T-cell (primary cell): ENCODE measurements at places on chromosomes 2 and 18. TPM values are rescaled to one million over a fixed set of nuclear protein-coding genes. Genes with fewer than 3 reads are reported as not detected.

SCRN3 gene
- 14.8 TPM for total RNA-seq

TTR gene
- 1.9 TPM for total RNA-seq

NTSR2 gene
- total RNA-seq, result not detected

SIX3 gene
- total RNA-seq, result not detected

BOLL gene
- not detected for total RNA-seq

FSIP2 gene
- total RNA-seq, result 0.25 TPM

EPAS1 gene
- total RNA-seq, result 1.0 TPM

IL1RL1 gene
- total RNA-seq, result 0.19 TPM

TMEM178A gene
- total RNA-seq, result not detected

EML6 gene
- total RNA-seq, result 1.8 TPM

AFF3 gene
- total RNA-seq, result 20.8 TPM

GDF7 gene
- 0.51 TPM for total RNA-seq

NYAP2 gene
- 0.06 TPM for total RNA-seq

OSBPL6 gene
- 0.41 TPM for total RNA-seq

ACVR1C gene
- total RNA-seq, result 3.6 TPM

RALB gene
- 10.3 TPM for total RNA-seq

IL1B gene
- total RNA-seq, result 4.4 TPM

SPHKAP gene
- total RNA-seq, result not detected

CFC1 gene
- total RNA-seq, result not detected

KCNG2 gene
- not detected for total RNA-seq

VSNL1 gene
- total RNA-seq, result not detected

SCLY gene
- 25.2 TPM for total RNA-seq

DHRS9 gene
- not detected for total RNA-seq

CPO gene
- total RNA-seq, result not detected

PSMA8 gene
- 0.44 TPM for total RNA-seq

DPP4 gene
- total RNA-seq, result 44.8 TPM

DSEL gene
- total RNA-seq, result 1.5 TPM

THADA gene
- 44.7 TPM for total RNA-seq

ZSWIM2 gene
- not detected for total RNA-seq

BIN1 gene
- total RNA-seq, result 149 TPM

SERPINB10 gene
- not detected for total RNA-seq

APCDD1 gene
- not detected for total RNA-seq

PSD4 gene
- total RNA-seq, result 217 TPM

TMEM247 gene
- not detected for total RNA-seq
